ENCODE measurements at places on chromosomes 2 and 18.

DNA sequence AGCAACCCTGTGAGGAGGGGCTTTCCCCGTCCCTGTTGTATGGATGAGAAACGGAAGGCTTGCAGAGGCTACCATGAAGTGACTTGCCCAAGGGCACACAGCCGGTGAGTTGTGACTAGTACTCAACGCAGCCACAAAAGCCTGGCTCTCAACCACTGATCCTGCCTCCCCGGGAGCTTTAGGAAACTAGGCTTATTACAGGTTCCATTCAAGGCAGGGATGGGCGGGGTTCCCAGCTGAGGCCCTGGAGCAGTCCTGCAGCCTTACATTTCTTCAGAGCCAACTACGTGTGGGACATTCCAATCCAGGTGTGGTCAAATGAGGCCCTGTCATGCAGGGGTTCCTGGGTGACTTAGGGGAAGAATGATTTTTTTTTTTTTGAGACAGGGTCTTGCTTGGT, 59.6 kb downstream of the MEX3C start:
- DNase-seq = no peak

- no peak for DNase-seq
Measured at GRCh38 chr2:120864981-120865380, 129.3 kb downstream of the GLI2 start.

- no peak for DNase-seq
Measured at GRCh38 chr2:167258712-167259111, 370.4 kb downstream of the XIRP2 start.

- DNase-seq = no peak
Measured at GRCh38 chr2:106122157-106122556, 71.9 kb downstream of the UXS1 start.

GRCh38 chr2:23468474-23469141, 83.6 kb downstream of the KLHL29 start:
- DNase-seq = no peak

DNA sequence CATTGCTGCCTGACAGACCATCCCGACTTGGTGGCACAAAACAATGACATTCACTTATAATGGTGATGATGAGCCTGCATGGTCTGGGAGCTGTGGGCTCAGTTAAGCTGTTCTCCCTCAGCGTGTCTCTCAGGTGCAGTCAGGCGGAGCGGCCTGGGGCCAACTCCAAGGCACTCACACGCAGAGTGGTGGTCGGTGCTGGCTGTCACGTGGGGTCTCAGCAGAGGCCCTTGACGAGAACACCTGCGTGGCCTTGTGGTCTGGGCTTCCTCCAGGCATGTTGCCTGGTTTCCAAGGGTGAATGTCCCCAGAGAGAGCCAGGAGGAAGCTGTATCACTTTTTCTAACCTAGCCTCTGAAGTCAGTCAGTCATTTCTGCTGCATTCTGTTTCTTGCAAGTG, 29.8 kb downstream of the ARMC9 start:
- DNase-seq = no peak

DNA sequence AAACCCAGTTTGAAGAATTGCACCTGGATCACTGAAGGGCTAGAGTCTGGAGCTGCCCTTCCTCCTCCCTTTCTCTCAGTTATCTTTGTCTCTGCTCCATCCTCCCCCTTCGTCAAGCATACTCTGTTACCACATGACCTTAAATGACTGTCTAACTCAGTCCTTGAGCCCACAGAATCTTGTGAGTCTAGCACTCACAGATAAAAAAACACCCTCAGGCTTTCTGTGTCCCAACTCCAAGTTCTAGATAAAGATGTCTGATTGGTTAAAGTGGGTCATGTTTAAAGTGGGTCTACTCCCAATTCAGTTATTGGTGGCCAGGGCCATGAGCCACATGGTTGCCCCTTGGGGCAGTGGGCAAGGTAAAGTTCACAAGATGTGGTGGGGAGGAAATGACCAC, 53.5 kb upstream of the CYP1B1 start:
- no peak for DNase-seq

GRCh38 chr2:127083819-127084503, 23.0 kb downstream of the BIN1 start:
- DNase-seq = no peak

DNA sequence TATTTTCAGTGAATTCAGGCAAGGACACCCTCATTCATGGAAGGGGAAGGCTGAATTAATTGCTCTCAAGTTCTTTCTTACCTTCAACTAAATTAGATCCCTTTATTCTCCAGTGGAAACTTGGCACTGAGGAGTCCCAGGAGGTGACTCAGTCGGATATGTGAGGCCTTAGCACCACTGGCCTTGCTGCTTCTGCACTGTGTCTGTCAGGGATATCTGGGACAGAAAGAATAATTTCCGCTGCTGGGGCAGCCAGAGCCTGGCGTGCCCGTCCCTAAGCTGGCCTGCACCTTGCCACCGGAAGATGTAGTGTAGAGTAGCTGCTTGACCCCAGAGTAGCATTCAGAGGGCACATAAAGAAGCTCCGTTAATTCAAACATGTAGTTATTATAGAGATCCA, 53.4 kb downstream of the LIMS1 start:
- DNase-seq = no peak

DNA sequence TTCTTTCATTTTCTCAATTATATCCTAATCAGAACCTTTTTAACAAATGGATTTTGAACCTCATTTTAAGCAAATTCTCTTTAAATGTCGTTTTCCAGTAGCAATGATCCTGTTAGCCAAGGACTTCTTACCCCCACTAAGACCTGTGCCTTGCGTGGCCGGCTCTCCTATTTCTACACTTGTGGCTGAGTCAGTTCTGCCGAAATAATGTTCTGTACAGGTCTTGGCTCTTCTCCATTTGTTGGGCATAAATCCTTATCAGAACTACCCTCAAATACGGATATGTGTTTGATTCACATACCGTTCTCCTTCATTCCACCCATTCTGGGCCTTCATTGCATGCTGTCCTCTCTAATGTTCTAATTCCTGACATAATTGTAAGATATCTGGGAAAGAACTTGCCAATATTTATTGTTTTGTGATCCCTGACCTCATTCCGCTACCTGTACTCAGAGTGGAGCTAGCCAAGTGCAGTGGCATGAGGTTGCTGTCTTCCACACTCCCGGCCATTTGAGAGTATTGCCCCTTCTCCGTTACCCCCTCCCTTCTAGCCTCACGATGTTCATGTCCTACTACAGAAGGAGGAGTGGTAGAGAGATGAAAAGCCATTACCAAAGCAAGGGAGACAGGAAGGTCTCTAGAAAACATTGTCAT, 78.7 kb downstream of the MYOM1 start:
- DNase-seq = no peak

DNA sequence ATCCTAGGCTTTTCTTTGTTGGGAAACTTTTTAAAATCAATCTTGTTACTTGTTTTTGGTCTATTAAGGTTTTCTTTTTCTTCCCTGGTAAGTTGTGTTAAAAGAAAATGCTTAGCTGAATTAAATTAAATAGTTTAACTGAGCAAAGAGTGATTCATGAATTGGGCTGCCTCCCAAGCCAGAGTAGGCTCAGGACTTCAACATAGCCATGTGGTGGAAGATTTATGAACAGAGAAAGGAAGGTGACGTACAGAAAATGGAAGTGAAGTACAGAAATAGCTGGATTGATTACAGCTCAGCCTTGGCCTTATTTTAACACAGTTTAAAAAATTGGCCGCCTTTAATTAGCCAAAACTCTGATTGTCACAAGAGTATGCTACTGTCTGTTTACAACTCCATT, 27.9 kb upstream of the GALNT5 start:
- no peak for DNase-seq

DNA sequence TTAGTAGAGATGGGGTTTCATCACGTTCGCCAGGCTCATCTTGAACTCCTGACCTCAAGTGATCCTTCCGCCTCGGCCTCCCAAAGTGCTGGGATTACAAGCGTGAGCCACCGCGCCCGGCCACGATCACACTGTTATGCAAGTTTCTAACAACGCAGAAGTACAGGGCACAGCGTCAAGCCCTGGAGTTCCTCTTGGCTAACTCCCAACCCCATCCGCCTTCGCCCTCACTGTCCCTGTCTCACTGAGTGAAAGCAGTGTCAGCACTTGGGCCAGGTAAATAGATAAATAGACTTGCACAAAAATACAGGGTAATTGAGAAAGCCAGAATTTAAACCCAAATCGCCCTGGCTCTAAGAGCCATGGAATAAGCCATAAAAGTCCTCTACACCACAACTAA, 111.7 kb downstream of the ACVR1 start:
- DNase-seq = no peak

DNA sequence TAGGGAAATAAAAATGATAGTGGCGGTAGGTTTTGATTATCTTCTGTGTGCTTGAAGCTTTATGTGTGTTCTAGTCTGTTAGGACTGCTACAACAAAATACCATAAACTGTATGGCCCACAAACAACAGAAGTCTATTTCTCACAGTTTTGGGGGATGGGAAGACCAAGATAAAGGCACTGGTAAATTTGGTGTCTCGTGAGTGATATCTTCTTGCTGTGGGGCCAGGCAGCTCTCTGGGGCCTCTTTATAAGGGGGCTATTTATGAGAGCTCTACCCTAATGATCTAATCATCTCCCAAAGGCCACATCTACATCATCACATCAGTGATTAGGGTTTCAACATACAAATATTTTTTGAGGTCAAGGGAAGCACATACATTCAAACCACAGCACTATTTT, 86.8 kb upstream of the SPHKAP start:
- no peak for DNase-seq

GRCh38 chr2:39550701-39551285, 113.7 kb upstream of the MAP4K3 start:
- no peak for DNase-seq

- no peak for DNase-seq
Measured at GRCh38 chr2:117762454-117762853, 52.0 kb upstream of the DDX18 start.

DNA sequence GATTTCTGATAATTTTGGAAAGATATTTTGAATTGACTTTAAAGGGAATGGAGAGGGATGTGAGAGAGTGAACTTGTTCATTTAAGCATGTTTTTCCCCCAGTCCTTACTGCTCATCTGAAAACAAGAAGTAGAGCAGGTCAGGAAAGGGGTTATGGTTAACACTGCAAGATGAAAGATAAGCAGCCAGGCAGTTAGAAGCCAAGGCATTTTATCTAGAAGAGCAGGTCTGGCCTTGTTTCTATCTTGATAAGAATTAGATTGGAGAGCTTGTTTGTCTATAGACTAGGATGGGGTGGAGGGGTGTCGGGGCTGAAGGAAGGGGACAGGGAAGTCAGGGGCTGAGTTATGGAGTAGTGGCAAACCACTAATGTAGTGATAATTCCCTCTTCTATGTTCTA, 171.6 kb downstream of the IKZF2 start:
- no peak for DNase-seq

GRCh38 chr2:237604960-237605359, 14.4 kb upstream of the RAB17 start:
- DNase-seq = no peak

- no peak for DNase-seq
Measured at GRCh38 chr2:104077573-104077972, 776.3 kb upstream of the POU3F3 start.

DNA sequence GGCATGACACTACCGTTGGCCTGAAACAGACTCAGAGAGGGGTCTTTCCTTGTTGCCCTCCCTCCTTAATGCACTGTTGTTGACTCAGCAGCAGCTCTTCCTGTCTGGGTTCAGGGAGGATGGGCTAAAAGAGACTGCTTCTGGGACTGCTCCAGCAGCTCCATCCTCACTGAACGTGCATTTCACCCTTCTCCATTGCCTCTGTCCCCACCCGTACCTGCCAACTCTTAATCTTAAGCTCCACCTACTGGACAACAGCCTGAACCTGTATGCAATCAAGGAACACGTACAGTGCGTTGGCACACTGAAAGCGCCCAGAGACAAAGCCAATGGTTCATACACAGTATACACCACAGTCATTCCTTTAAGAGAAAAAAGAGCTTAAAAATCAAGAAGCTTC, 230.8 kb upstream of the RAB6C start:
- DNase-seq = no peak

GRCh38 chr2:151106805-151107506, 154.7 kb downstream of the RBM43 start:
- DNase-seq = no peak

DNA sequence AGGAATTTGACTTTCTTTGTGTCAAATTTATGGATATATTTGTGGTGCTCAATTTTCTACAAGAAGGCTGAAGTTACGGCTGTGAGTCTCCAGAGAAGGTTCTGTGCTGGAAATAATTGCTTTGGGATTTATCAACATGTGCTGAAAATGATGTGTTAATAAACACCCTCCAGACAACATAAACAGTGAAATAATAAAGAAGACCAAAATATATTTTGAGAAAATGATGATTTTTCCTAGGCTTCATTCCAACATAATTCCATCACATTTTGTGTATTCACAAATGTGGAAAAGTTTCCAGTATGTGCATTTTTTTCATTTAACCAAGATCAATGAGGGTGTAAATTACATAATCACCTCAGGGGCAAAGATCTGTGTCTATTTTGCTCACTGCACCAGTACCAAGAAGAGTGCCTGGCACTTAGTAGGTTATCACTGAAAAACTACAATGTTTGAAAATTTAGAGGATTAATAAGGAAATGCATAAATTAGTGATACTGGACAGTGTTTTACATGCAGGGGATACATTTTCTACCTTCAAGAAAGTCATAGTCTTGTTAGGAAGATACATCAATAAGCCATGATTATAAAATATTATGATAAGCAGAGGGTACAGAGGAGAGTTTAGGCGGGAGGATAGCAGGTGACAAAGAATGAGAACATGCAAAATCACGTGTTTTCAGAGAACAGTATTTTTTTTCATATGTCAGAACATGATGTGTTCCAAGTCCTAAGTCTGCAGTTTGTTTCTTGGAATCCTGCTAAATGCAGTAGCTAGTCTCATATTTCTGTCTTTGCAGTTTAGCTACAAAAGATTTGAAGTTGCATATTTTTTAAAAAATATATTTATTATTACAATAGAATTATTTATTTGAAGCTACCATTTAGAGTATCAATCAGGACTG, 127.6 kb upstream of the DLGAP1 start:
- DNase-seq = no peak

DNA sequence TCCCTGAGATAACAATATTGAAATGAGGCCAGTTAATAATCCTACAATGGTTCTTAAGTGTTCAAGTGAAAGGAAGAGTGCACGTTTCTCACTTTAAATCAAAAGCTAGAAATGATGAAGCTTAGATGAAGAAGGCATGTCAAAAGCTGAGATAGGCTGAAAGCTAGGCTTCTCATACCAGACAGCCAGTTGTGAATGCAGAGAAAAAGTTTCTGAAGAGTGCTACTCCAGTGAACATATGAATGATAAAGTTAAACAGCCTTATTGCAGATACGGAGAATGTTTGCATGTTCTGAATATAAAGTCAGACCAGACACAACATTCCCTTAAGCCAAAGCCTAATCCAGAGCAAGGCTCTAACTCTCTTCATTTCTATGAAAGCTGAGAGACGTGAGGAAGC, 51.4 kb downstream of the EML4 start:
- no peak for DNase-seq

DNA sequence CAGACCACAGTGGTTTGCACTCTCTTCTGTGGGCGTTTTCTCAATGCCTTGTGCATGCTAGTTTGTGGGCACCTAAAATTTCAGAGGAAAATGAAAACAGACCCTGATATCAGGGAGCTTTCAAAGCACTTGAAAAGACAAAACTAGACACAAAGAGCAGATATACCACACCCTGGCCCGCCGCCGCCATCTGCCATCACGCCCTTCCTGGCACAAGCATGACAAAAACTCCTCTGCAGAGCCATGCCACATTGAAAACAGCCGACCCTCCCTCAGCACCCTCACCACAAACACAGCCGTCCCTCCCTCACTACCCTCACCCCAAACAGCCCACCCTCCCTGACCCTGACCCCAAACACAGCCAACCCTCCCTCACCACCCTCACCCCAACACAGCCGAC, 84.8 kb upstream of the RAB6C start:
- no peak for DNase-seq
